Mammary epithelial cell (primary cell): ENCODE measurements at places on chromosomes 7 and 10. TPM values are rescaled to one million over a fixed set of nuclear protein-coding genes. Genes with fewer than 3 reads are reported as not detected.

DNA sequence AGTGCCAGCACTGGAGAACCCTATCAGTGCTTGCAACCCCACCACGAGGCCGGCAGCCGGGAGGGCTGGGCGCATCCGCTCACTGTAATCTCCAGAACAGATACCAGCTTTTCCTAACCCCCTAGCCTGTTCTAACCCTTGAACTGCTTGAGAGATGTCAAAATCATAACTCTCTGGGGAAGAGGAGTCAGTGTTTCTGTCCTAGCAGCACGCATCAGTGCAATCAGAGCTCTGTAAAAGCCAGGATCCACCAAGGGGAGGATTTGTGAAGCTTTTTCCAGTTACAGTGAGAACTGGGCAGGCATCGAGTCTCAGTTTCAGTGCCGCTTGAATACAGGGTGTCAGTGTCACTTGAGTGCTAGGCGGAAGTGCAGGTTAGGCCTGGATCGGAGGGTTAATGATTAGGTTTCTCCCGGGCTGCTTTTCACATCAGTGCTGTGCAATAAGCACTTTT, 104.5 kb upstream of the INSYN2A start:
- no peak for DNase-seq

DNA sequence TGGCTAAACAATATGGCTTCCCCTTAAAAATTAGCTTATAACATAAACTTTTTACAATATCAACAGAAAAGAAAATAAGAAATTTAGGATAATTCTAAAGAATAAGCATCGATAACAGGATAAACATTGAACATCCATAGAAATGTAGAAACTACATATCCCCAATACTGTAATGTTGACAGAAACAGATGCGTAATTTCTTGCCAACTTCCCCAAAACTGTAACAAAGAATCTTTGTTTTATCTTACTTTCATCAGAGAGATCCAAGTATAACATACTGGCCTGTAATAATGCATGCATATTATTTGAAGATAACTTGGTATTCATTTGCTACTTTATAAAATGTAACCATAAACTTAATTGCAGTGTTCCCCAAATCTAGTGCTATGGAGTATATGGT, 339.9 kb downstream of the ARL4A start:
- no peak for DNase-seq

DNA sequence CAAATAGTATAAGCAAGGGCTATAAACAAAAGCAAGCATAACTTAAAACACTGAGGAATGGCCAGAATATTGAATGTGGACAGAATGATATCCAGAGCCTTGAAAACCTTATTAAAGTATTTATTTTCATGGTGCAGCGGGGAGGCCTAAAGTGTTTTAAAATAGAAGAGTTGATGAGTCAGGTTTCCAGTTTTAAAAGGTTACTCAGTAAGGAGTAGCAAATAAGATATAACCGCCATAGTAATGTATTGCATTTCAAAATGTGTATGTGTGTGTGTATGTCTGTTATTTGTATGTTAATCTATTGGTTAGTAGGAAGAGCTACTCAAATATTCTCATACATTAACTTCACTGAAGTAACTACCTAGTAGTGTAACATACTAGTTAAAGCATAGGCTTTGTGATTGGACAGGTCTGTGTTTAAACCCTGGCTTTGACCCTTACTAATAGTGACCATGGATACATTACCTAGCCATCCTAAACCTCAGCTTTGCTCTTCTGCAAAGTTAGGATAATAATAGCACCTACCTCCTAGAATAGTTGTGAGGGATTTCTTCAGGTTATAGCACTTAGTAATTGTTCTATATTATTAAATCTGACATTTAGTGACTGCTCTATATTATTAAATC, 16.9 kb downstream of the CUTC start:
- DNase-seq, result no peak

- no peak for DNase-seq
Observed at GRCh38 chr7:140222814-140223213, 46.0 kb upstream of the KDM7A start.

AFAP1L2 gene
- 40.4 TPM for polyA plus RNA-seq

GRCh38 chr10:18229826-18230225, 89.6 kb downstream of the CACNB2 start:
- DNase-seq, result peak; percentile 43

GRCh38 chr7:2175514-2175913, 57.2 kb downstream of the MAD1L1 start:
- peak; percentile 79 for DNase-seq

GRM8 gene
- not detected for polyA plus RNA-seq
